ENCODE measurements at places on chromosomes 12 and 14.

DNA sequence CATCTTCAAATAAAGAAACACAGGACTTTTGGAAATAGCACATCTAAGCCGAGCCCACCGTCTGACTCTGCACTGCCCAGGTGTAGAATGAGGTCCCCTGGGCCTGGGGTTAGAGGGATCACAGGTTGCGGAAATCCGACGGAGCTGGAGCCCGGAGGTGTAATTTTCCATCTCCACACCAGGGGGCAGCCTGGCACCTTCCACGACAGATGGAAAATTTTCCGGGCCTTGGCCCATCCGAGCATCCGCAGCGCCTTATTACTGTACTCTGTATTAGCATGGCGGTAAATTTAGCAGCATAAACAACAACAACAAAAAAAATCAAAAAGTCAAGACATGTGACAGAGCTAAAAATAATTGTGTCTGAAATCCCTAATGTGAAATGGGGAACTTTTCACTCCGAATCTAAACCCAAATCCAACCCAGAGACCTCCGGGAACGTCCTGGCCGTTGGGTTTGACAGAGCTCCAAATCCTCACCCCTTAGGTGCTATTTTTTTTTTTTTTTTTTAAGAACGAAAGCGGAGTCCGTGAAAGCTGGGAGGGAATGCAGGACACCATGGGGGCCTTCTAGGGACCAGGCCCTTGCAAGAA, 93.9 kb downstream of the KSR2 start:
- DNase-seq: peak; percentile 84

GRCh38 chr12:1706632-1706980, 15.7 kb downstream of the ADIPOR2 start:
- no peak for DNase-seq

- no peak for DNase-seq
Measured at GRCh38 chr12:38761636-38762342, 143.6 kb downstream of the CPNE8 start.

DNA sequence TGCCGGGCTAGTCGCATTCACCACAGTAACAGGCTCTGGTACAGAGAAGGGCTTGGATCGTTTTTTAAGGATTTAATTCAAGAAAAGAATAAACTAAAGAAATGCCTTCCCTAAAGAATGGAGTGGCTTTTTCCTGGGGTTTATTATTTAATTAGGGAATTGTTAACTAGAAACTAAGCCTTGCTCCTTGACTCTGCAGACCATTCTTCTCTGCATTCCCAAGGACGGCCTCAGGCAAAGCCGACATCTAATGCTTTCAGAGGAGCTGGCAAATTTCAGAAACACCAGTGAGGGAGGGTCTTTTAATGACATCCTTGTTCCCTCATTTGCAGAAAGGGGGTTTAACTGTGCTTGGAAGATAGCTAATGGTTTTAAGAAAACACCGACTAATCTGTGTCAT, 174.0 kb downstream of the EGLN3 start:
- no peak for DNase-seq

DNA sequence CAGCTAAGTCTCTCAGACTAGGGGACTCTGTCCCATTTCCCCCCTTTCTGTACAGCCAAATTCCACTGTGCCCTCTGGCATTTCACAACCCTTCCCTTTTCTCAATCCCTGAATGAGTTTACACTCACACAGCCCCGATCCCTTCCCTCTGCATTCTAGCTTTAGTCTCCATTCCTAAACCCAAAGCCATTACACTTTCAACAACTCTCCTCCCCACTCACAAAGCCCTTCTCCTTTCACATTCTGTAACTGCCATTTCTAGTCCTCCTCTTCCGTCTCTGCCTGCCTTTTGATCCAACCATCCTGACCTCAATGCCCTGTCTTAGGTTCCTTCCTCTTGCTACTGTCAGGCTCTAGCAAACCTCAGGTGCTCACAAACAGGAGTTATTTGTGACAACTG, 3.6 kb downstream of the ZFHX2 start:
- DNase-seq: no peak

- no peak for DNase-seq
Measured at GRCh38 chr12:90235642-90236041, 527.0 kb upstream of the ATP2B1 start.

DNA sequence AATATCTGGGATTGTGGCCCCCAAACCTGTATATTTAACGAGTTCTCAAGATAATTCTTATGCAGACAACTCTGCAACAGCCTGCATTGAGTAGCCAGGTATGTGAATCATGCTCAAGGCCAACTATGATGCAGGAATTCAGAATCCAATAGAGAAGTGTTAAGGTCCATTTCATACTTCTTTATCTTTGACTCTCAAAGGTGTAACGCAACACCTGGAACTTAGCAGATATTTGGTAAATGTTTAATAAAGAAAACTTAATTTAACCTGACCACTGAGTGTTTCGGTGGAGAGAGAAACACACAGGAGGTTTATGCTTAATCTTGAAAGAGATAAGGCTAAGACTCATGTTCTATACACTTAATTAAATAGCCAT, 156.5 kb upstream of the PLEKHG7 start:
- DNase-seq: no peak

GRCh38 chr14:40123816-40124215, 691.6 kb upstream of the FBXO33 start:
- DNase-seq: no peak

GRCh38 chr12:50032515-50032853, 7.2 kb upstream of the RACGAP1 start:
- DNase-seq: no peak

DNA sequence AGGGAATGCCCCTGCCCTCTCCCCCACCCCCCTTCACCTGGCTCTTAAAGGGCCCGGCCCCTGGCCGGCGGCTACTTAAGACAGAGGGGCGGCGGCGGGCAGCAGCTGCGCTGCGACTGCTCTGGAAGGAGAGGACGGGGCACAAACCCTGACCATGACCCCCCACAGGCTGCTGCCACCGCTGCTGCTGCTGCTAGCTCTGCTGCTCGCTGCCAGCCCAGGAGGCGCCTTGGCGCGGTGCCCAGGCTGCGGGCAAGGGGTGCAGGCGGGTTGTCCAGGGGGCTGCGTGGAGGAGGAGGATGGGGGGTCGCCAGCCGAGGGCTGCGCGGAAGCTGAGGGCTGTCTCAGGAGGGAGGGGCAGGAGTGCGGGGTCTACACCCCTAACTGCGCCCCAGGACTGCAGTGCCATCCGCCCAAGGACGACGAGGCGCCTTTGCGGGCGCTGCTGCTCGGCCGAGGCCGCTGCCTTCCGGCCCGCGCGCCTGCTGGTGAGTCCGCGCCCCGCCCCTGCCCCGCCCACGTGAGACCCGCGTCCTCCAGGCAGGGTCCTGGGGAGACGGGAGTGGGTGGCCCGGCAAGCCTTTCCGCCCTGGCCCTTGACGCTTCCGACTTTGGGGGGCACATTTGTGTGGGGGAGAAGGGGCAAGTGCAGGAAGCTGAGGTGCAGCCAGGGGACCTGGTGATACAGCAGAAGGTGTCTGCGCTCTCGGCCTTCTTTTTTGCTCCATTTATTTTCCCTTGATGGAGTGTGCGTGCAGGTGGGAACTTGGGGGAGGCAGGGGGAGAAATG, at the start of gene IGFBP6:
Gene IGFBP6, plus strand, starts transcription at position 104 of the 790 bp plus-strand sequence. Its CDS starts 51 bp downstream, at position 155.
- peak; percentile 52 for DNase-seq

GRCh38 chr14:100815478-100816285, 10.2 kb upstream of the MEG3 start:
- DNase-seq: no peak

DNA sequence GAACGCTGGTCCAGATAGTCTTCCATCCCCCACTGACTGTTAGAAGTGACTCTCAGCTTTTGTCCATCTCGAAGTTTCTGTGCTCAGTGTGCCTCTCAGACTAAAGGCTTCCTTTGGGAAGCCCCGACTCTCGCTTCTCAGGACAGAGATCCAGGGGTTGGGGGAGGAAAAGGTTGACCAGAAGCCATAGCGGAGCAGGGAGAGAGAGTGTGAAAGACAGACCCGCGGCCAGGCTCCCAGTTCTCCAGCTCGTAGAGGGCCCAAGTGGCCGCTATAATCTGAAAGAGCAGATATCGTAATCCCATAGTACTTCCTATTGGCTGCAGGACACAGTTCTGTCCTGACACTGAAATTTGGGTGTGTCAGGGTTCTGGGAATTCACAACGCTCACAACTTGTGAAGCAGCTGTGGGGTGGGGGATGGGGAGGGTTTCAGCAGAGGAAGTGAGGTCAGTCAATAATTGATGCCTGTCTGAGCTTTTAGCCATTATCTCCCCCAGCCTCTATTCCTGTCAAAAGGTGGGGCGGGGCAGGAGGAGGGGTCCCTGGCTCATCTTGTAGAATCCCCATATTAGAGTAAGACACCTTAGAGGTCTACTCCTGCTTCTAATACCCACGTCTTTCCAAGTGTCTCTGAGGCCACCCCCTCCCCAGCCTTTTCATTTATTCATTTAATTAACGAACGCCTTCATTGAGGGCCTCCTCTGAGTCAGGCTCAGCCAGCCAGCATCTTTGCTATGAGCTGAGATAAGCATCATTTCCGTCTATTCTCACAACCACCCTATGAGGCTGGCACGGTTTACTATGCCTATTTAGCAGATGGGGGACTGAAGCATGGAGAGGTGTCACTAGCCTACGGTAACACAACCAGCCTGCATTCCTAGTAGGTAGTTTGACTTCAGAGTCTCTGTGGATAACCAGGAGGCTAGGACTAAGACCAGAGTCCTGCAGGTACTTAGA, 1.6 kb upstream of the ACVRL1 start:
- no peak for DNase-seq

- no peak for DNase-seq
Measured at GRCh38 chr14:103762541-103762940, 46.9 kb downstream of the ZFYVE21 start.

- no peak for DNase-seq
Measured at GRCh38 chr12:25829192-25829591, 129.3 kb upstream of the RASSF8 start.

DNA sequence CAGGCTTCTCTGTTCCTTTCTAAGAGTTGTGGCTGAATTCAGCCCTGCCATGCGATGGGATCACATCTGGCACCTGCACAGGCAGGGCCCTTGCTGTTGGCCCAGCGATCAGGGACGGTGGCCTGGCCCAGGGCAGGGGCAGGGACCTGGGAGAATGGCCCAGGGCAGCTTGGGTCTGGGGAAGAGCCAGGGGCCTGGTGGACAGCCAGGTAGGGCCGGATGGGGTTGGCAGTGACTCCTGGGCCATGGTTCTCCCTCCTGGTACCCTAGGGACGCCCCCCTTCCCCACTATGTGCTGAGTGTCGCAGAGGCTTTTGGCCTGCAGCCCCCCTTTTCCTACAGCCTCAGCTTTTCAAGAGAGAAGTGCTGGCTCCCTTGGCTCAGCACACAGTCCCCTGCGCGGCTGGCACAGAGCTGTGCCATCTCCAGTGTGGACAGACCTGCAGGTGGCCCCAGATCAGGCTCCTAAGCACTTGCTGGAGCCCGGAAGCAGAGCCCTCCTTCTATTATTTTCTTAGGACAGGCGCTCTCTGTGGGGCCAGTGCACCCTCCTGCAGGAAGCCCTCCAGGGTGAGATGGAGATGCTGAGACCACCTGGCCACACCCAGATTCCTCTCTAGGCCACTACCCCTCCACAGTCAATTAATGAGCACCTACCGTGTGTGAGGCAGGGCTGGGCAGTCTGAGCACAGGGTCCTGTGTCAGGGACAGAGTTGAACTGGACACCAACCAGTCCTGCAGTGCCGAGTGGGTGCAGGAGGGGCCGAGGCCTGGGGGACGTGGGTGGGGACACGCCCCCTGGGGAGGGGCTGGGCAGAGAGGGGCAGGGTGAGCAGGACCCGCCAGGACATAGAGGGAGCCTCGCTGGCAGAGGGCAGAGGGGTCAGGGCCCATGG, 267.6 kb downstream of the ADGRD1 start:
- DNase-seq: peak; percentile 3

DNA sequence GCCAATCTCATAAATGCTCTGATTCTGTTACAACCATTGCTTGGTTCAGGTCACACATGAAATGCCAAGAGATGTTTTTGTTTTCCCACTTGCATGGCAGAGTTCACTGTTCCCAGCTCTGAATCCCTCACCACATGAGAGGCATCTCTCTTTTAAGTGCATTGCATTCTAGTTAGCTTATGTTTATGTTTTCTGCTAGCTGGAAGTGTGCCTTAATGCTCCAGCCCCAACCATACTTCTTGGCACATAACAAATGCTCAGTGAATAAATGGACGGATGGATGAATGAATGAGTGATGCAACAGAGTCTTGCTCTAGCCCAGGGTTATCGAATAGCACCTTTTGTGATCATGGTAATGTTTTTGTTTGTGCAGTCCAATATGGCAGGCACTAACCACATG, 197.3 kb downstream of the PPM1H start:
- no peak for DNase-seq

GRCh38 chr14:93655078-93655750, 133.1 kb downstream of the PRIMA1 start:
- peak; percentile 82 for DNase-seq
